ENCODE measurements at places on chromosomes 11 and 22. TPM values are rescaled to one million over a fixed set of nuclear protein-coding genes. Genes with fewer than 3 reads are reported as not detected.

The GATD1 gene
- total RNA-seq: 26.3 TPM

GRCh38 chr22:24976442-24977218, 24.1 kb downstream of the KIAA1671 start:
- no peak for ATAC-seq

DNA sequence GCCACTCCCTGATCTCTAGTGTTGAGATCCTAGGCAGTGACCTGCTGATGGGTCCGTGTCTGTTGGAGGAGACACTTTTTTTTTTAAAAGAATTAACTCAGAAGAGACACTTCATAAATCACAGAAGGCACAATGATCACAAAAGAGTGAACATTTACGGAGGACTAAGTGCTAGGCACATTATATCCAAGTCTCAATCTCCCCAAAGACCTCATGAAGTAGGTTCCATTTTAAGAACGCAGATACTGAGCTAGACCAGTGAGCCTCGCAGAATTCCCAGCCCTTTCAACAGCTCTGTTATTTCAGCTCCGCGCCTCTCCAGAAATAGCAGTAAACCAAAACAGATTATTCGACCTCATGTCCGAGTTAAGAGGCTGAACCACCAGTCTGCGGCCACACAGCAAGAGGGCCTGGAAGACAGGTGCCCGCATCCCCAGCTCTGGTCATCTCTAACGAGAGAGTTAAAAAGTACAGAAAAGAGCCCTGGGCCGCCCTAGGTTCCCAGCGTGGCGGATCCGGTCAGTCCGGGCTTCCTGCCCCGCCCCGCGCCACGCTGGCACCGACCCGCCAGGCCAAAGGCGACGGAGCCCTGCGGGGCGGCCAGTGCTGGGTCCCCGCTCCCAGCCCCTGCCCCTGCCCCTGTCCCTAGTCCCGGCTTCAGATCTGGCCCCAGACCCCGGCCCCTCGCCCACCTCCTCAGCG, 612 bp downstream of the XBP1 start:
- ATAC-seq: peak; percentile 59

The MEI1 gene
- 2.5 TPM for total RNA-seq

DNA sequence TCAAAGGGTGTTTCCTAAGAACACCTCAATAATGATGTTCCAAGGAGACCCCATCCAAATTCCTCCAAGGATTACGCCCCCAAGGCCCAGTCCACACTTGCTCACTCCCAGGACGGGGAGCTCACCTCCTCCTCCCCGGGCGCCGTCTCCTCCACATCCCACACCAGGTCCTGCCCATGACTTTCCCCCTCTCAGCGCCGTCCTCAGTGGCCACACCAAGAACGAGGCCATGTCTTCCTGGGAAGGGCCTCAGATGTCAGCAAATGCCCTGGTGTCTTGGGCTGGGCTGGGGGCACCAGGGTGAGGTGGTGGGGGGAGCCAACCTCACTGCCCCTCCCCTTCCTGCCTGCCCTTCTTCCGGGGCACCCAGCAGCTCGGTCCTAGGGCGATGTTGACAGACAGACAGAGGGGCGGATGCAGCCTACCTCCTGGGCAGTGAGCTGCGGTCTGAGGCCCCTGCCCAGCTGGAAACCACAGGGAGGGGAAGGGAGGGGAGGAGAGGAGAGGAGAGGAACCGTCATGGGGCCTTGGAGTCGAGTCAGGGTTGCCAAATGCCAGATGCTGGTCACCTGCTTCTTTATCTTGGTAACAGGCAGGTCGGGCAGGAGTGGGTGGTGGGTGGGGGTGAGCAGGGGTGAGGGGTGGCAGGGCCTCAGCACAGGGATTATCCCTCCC, at the start of the genes C11orf21 and TSPAN32:
C11orf21 (minus strand) TSS at position 288 of the 675 bp plus-strand sequence; CDS start at position 178, 110 bp downstream.
TSPAN32 (plus strand) TSS at position 383 of the 675 bp plus-strand sequence; CDS start at position 520, 137 bp downstream.
- peak; percentile 46 for ATAC-seq

The PGA5 gene
- total RNA-seq: 0.68 TPM

The THRSP gene
- total RNA-seq: 0.36 TPM

The SF1 gene
- total RNA-seq: 64.5 TPM

- ATAC-seq: no peak
Observed at GRCh38 chr11:74714904-74715303, 16.3 kb downstream of the CHRDL2 start.

DNA sequence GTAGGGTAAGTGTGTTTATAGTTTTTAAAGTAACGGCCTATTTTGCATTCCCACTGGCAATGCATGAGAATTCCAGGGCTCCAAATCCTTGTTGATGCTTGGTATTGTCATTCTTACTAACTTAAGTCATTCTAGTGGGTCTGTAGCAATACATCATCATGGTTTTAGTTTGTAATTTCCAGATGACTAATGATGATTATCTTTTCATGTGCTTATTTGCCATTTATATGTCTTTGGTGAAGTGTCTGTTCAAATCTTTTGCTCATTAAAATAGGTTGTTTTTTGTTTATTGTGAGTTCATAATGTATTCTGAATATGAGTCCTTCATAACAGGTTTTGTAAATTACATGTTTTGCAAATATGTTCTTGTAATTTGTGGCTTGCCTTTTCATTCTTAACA, 31.2 kb downstream of the MTMR3 start:
- peak; percentile 69 for ATAC-seq

DNA sequence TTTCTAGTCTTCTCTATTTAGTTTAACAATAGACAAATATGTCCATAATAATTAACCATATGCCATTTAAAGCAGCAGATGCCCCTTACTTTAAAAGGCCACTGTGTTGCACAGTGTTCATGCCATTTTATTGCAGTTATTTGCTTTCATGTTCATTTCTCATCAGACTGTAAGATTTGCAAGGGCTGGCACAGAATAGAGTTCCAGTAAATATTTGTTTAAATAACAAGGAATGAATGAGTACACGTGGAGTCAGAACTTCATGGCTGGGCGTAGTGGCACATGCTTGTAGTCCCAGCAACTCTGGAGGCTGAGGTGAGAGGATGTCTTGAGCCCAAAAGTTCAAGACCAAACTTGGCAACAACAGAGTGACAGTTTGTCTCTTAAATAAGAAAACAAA, 1228.6 kb downstream of the LRRC4C start:
- no peak for ATAC-seq

The PARVB gene
- 0.77 TPM for total RNA-seq

GRCh38 chr11:105538588-105538987, 71.3 kb upstream of the GRIA4 start:
- no peak for ATAC-seq

DNA sequence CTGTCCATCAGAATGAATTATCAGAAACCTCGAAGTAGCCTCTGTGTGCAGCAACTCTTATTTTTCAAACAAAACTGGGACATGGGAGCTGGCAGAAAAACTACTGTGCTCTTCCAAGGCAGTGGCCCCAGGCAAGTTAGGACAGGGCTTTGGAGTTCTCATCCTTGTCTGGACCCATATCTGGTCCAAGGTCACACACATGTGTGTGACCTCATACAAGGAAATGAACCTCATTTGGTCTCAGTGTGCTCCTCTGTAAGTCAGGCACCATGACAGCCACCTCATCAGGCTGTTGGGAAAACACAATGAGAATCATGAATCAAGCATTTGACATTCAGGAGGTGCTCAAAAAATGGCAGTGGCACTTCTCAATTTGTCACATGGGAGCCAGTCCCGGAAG, 25.8 kb downstream of the LARGE1 start:
- ATAC-seq: no peak

The OR6A2 gene
- total RNA-seq: 1.3 TPM

The VSIG2 gene
- not detected for total RNA-seq
